8988T (cell line): ENCODE measurements at places on chromosomes 1 and 21.

DNA sequence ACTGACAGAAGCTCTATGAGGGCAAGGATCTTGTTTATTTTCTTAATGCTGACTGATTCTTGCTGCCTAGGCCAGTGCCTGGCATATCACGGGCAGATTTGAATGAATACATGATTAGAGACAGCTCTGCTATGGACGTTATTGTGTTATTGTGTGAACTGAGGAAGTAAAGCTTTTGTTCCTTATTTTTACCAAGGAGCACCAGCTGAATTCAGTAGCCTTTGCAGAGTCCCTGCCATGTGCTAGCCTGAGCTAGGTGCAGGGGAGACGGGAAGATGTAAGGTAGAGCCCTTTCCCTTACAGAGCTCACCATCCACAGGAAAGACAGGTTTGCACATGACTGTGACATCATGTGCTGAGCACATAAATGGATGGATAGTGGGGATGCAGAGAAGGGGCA lies 36.0 kb upstream of the SCMH1 start:
- no peak for DNase-seq

DNA sequence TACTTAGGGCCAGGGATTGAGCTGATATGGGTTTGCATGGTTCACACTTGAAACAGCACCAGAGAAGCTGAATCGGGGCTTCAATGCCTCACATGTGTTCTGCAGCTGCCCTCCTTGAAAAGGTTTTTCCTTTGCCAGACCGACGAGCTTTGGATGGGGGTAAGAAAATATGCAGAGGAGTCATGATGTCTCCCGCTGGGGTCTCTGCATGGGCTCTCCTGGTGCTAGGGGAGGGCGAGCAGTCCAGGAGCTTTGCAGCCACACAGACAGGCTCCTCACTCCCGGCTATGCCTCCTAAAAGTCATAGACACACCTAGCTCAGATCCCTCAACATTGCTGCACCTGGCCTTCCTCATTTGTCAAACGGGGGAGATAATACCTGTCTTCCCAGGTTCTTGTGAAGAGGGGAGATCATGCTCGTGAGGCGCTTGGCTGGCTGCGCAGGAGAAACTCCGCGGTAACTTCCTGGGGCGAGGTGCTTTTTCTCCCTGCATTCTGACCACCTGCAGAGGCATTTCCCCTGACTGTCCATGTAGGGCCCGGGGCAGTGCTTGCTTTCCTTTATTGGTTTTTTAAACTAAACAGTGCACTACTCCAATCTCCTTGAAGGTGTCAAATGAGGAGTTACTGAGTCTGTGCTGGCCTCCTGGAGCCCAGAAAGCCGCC lies 112.4 kb downstream of the PLXNA2 start:
- DNase-seq = no peak

DNA sequence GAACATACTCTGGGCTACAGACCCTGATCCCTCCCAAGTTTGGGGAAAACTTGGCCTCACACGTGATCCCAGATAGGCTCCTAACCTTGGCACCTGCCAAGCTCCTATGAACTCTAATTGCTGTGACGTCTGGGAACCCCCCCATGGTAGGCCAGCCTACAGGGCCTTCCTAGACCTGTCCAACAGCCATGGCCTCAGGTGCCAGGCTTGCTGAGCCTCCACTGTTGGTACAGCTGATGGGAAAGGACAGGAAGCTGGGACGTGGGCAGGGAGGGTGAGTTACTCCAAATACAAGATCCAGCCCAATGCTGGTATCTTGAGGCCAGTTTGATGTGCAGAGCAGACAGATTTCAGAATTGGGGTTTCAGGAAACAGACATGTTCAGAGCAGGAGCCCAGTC lies 19.1 kb downstream of the SMIM12 start:
- DNase-seq = no peak

DNA sequence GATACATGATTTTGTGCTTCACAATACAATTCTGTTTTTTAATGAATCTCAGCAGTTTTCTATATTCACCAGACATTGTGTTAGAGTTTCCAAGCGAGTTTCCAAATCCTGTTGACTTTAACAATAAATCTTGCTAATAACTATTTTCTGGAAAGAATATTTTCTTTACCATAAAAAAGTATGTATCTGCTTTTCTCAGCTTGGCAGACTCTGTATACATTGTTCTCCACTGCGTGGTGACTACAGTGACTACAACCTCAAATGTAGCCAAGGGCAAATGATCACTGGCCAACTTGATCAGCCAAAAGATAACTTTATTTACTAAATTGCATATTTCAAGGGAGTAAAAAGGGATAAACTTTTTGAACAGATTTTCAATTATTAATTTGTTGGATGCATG lies 325.9 kb upstream of the ADAMTS5 start:
- no peak for DNase-seq

DNA sequence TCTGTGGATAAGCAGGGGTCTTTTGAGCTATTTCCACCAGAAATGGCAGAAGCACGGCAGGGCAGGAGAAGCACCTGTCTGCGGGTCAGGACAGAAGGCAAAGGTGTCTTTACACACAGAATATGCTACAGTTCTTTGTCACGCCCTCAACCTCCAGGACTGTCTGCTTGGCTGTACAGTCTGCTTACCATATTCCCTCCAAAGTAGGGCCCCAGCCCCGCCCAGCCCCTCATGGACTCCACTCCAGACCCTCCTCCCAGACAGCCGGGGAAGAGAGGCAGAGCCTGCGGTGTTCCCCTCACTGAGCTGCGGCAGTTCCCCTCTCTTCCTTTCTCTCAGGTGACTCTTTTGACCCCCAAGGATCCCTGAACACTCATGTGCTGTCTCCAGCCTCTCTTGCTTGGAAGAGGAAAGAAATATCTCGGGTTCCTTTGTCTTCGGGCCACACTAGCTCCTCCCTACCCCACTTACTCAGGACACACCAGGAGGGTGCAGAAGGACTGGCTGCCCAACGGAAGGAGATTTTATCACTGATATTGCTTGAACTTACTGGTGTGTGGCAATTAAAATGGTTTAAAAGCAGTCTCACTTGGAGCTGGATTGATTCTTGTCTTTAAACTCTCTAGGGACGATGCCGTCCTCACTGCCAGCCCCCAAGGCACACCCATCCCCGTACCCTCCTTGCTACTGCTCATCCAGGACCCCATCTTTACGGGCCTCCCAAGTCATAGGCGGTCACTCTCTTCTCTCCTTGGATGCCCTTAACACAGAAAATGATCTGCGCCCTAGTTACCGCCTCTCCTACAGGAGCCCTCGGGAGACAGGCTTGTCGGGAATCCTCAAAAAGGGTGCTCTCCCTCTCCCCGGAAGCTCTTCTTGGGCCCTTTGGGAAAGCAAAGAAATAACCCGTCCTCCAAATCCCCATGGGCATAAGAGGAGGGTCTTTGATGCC lies 169.7 kb downstream of the TOMM20 start:
- no peak for DNase-seq

GRCh38 chr1:150568594-150568966 lies 10.8 kb downstream of the MCL1 start:
- DNase-seq = no peak

DNA sequence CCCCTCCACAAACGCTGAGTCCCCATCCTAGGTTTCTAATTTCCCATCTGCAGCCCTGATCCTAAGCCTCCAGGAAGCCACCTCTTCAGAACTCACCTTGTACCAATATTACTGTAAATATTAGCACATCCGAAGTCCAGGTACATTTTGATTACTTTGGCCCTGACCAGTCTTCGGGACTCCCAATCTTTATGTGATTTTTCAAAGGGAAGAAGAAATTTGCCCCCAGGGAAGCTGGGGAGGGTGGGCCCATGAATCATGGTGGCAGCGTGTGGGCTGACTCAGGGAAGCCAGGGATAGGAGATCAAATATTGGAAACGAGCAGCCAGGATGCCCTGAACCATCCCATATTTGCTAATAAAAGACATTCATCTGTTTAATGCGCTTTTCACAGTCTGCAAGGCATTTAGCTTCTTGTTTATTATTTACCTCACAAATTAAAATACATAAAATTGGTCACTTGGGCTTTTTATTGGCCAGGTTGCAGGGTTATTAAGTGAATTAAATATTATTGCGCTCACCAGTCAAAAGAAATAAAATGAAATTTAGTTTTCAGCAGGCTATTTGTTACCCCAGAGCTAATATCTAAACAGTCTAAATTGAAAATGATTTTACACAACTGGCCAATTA lies 46.6 kb downstream of the KIAA0040 start:
- no peak for DNase-seq

- DNase-seq = no peak
Observed at GRCh38 chr1:10839188-10839770, 42.8 kb upstream of the CASZ1 start.

DNA sequence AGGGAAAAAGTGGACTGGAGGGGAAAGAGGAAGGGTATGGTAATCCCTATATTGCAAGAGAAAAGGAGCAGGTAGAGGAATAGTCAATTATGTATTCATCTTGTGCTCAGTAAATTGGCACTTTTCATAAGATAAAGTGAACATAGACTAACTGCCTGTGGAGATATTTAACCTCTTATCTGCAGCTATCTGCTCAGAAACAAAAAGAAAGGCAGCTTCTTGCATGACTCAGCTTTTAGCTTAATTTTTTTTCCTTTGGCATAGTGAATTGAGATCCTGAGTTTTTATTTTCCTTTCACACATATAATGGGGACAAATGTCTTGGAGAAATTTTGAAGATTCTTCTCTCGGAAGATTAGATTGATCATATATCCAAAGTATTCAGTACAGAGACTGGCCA lies 127.6 kb upstream of the F3 start:
- no peak for DNase-seq

- DNase-seq = no peak
Observed at GRCh38 chr1:224510880-224511645, 76.5 kb upstream of the WDR26 start.

GRCh38 chr1:17350083-17350482 lies 21.9 kb upstream of the PADI6 start:
- DNase-seq = no peak

GRCh38 chr21:42665026-42665425 lies 11.6 kb downstream of the PDE9A start:
- no peak for DNase-seq

DNA sequence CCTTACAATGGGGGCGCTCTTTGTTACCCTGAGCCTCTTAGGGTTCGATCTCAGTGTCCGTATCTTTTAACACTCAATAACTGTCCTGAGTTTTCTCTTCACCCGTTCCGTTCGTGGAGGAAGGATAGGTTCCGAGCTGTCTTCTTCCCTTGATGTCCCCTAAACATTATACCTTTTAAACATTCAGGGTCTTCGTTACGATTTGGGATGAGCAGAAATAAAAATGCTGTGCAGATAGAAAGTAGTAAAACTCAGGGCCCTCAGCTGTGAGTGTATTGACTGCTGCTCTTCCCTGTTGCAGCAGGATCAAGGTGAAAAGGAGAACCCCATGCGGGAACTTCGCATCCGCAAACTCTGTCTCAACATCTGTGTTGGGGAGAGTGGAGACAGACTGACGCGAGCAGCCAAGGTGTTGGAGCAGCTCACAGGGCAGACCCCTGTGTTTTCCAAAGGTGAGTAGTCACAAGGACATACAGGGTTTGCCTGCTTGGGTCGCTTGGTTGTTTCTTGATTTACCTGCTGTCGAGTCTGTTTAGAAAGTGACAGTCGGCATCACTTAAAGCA lies 784 bp downstream of the RPL11 start:
- no peak for DNase-seq

DNA sequence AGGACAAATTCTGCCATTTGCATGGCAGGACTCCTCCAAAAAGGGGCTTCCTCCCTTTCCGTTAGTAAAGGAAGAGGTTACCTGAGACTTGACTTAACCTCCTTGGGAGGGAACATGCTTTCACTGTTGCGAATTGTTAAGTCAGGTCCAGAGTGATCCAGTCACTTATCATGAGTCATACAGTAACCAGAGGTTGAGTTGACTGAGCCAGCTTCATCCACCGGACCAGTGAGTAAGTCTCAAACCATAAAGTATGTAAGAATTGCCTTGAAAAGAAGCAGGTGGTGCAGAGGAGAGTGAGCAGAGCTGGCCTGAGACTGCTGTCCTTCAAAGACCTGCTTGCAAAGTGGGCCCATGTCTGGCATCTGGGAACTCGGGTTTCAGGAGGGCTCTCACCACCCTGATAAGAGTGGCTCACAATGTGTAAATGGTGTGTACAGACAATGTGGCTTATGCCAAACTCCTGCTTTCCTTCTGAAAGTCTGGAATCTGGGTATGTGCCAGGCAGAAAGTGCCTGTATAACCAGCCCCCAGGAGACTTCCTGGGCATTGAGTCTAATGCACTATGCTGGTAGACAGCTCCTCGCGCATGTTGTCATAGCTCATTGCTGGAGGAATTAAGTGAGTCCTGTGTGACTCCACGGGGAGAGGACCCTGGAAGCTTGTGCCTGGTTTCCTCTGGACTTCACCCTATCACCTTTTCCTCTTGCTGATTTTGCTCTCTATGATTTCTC lies 84.3 kb upstream of the KLHDC7A start:
- no peak for DNase-seq

DNA sequence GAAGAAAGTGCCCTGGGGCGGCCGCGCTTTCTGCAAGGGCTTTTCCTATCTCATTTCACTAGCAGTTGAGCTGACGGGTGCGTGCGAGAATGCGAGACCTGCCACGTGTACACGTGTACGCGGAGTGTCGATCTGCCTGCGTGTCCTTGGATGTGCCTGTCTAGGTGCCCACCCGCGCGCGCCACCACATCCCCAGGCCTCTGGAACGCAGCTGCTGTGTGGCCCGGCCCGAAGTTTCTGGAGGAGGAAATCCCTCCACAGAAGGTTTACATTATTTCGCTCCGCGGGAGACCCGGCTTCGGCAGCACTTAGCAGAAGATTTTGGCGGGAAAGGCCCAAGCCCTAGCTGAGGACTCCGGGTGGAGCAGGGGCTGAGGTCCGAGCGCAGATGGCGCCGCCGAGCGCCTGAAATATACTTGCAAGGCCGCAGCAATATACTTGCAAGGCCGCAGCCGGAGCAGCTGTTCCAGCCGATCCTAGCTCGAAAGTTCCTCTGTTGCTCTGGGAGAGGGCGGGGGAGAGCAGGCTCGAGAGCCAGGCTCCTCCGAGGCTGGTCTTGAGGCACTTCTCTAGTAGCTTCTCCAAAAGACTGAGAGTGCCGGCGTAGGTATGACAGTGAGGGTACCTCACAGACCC lies 3.9 kb downstream of the TBX15 start:
- no peak for DNase-seq

- no peak for DNase-seq
Observed at GRCh38 chr1:38152351-38153065, 105.9 kb upstream of the POU3F1 start.

GRCh38 chr1:6738987-6739676 lies 37.5 kb upstream of the DNAJC11 start:
- DNase-seq = no peak

DNA sequence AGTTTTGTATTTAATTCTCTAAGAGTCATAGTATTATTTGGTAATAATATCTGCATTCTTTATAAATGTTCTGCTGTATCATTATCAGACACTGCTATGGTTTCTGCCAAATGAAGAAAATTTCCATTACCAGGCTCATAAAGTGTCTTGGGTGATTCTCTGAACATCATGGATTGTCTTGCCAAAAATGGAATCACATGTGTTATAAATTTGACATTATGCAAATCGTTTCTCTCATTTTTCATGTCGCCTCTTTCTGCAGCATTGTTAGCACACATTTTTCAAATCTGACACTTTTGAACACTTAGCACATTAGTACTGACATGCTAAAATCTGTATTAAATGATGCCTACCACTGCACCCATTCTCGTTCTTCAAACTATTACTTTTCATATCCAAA lies 74.2 kb upstream of the NEK7 start:
- no peak for DNase-seq

- DNase-seq = no peak
Observed at GRCh38 chr1:3777647-3778589, 5.4 kb downstream of the SMIM1 start.
